ENCODE measurements at places on chromosomes 12 and 14.

DNA sequence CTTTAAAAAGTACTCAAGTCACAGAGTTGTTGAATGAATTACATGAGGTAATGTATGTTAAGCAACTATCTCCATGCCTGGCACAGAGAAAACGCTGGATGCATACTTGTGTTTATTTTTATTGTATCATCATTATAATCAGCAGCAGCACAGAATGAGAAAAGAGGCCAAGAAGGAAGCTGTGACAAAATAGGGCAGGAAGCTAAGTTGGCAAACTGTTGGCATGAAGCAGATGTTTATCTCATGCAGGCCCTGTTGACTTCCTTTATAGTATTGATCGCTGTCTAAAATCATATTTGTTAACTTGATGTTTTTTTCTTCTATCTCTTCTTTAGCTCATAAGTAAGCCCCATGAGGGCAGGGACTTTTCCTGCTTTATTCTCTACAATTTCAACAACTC is 466.6 kb downstream of the TRHDE start:
- DNase-seq, result no peak

DNA sequence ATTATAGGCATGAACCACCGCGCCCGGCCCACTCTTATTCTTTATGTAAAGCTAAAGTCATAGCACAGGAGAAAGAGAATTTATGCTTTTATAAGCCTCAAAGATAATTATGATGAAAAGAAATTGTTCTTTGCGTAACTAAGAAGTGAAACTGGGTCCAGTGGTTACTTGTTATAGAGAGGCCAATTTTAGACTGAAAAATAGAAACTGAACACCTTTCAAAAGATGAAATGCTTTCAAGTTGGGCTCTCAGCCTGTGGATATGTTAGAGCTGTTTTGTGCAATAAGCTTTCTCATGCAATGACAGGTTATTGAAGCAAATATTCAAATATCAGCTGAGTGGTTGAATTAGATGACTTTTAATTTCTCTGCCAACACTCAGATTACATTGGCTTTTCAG is 7.9 kb downstream of the TMEM253 start:
- no peak for DNase-seq

- no peak for DNase-seq
These were observed 20.7 kb downstream of the SLC7A7 start for GRCh38 chr14:22794551-22794951.

DNA sequence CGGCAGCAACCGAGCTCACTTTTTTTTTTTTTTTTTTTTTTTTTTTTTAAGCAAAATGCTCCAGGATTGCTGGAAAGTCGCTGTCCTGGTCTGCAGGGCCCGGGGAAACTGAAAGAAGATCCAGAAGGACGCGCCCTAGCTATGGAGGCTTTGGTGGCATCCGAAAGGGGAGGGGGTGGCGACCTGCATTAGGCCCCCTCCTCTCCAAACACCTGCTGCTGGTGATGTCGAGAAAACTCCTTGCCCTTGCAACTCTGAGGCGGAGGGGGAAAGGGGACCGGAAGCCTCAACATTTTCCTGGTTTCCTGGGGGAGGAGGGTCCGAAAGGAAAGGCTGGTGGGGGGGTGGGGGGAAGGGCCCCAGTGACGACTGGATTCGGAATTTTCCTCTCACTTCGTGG is 421.1 kb downstream of the VRK1 start:
- DNase-seq, result no peak

DNA sequence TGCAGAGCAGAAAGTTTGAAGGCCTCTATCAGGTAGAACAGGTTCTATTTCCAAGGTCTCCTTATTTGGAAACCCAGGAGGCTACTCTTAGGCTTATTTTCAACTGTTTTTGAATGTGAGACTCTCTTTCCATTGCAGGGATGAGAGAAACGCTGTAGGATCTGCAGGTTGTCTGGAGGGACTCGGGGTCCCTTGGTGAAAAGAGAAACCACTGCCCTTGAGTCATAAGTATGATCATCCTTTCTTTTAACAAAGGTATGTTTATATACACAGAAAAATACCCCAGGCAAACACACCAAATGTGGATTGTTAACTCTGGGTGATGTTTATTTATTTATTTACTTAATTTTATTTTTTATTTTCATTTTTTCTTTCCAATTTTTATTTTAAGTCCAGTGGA is 57.8 kb upstream of the MAX start:
- no peak for DNase-seq

DNA sequence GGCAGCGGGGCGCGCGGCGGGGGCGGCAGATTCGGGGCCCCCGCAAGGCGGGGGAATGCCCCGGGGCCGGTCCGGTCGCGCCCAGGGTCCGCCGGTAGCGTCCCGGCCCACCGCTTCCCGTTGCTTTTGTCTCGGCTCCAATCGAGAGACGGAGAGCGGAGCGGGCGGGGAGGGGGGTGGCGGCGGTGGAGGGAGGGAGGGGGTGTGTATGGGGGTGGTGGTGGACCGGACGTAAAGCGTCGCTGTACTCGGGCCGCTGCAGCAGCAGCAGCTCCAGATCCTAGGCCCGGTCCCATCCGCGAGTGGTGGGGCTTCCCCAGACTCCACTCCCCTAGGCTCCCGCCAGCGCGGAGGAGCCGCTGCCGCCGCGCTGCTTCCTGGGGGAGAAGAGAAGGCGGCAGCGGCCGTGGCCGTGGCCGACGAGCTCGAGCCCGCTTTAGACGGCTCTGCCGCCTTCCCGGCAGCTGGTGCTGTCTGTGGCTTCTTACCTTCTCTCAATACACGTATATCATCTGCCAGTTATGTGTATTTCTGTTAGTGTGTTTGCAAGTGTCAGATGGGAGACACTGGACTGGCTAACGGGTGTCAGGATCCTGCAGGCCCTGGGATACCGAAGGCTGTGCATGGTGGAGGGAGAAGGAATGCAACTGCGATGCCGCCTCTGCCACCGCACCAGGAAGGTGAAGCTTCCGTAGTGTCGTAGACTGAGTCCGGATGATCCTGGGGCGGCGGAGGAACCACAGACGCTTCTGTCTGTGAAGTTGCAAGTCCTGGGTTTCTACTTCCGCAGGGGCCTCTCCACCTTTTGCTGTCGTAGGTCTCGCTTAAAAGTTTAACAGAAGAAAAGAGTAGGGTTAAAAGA is 508 bp downstream of the CNOT2 start:
- peak; percentile 83 for DNase-seq

DNA sequence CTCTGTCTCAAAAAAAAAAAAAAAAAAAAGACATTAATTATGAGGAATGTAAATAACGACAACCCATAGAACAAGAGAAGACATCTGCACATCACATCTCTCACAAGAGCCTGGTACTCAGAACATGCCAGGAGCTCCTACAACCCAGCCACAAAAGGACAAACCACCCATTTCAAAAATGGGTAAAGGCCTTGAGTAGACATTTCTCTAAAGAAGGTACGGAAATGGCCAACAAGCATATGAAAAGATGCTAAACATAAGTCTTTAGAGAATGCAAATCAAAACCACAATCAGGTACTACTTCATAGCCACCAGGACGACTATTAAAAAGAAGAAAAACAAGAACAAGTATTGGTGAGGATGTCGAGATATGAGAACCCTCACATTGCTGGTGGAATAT is 13.3 kb downstream of the AMN start:
- DNase-seq, result no peak

GRCh38 chr12:121802843-121803698 is 738 bp upstream of the SETD1B start:
- DNase-seq, result peak; percentile 93

DNA sequence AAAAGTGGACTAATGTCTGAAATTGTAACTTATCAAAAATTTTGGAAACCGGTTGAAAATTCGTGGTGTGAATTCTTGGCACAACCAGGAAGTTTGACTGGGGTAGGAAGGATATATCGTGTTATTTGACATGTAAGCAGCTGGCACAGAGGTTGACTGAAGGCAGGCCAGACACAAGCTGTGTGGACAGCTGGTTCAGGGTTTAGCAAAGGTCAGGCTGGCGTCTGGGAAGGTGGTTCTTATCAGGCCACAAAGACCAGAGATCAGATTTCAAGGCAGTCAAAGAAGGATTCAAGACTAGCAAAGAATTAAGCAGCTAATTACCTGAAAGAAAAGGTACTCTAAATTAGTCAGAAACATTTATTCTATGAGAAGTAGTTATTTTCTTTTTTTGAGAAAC is 450.2 kb upstream of the MDGA2 start:
- DNase-seq, result no peak

GRCh38 chr12:24695657-24696329 is 253.1 kb downstream of the BCAT1 start:
- DNase-seq, result no peak

- DNase-seq, result no peak
These were observed 206.9 kb downstream of the TTC7B start for GRCh38 chr14:90609376-90609775.

DNA sequence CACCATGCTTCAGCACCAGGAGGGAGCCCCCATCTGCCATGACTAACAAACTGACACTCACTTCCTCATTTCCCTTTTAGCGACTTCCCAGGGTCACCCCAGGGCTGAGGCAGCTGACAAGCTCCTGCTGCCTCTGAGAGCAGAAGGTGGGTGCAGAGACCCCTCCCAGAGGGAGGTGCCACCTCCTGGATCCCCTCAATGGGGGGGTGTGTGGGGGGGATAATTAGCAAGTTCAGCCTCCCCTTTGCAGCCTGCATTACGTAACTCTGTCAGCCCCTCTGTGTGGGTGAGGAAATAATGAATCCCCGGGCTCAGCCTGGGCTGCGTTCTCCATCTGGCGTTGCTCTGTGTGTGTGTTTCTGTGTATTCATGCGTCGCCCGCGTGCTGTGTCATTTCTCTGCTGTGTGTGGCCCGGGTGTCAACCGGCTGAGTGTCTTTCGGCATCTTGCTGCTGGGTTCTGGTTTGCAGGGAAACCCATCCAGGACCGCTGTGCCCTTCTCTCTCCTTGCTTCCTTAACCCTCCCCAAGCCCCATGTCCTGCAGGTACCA is 28.0 kb downstream of the NOS1 start:
- DNase-seq, result no peak

DNA sequence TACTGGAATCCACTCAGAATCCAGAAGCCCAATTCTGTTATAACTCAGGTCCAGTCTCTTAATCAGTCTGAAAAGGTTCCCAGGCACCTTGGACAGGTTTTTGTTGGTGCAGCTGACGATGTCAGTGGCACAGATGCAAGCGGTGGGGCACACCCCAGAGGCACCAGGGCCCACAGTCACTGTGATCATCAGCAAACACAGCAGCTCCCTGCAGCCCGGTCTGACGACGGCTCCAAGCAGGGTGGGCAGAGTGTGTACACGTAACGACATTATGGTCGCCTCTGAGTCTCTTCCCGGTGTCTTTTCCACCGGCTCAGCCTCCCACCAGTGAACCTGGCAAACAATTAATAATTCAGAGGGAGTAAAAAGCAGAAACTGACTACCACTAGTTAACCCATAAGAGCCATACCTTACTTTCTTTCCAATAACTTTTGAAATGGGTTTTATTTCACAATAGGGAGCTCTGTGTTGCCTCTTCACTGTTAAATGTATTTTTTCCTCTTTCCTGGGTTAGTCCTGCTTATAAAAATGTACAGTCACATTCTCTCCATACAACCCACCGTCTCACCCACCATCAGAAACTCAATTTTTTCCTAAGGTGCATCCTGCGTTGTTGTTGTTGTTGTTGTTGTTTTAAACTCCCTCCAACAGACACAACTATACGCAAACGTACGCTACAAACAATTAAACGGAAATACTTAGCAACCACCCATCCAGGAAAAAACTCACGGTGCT is 521 bp upstream of the PCED1B start:
- peak; percentile 78 for DNase-seq

GRCh38 chr14:100372357-100373048 is 49.4 kb downstream of the SLC25A47 start:
- DNase-seq, result no peak

GRCh38 chr12:89760783-89761182 is 52.1 kb upstream of the ATP2B1 start:
- no peak for DNase-seq

- no peak for DNase-seq
These were observed 1071.0 kb downstream of the SLC6A15 start for GRCh38 chr12:83841620-83842019.

DNA sequence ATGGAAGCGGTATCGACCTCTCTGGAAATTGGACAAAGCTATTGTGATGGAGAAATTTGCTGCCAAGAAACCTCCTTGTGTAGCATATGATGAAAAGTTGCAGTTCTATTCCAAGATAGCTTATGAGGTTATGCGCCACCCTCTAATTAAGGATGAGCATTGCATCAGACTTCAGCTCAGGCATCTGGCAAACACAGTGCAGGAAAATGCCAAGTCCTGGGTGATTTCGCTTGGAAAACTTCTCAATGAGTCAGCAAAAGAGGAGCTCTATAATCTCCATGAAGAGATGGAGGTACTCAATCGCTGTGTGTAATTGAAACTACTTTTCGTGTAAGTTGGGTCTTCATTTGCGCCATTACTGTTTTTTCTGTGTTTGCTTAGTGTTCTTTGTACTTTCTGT is 51.2 kb downstream of the DNAH10 start:
- no peak for DNase-seq

- no peak for DNase-seq
These were observed 119.4 kb downstream of the SCARB1 start for GRCh38 chr12:124744273-124744640.

DNA sequence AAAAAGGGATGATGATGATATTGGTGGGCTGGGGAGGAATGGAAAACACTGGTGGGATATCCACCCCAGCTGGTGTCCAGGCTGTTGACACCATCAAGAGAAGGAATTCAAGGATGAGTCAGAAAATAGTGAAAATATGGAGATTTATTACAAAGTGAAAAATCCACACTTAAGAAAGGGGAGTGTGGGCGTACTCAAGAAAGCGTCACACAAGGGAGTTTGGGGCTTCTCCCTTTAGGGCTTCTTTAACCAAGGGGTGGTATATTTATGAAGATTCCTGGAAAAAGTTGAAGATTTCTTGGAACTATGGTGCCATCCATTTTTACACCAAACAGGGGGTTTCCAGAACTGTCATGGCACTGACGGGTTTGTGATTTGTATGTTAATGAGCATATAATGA is 63.1 kb upstream of the ARID2 start:
- DNase-seq, result no peak

DNA sequence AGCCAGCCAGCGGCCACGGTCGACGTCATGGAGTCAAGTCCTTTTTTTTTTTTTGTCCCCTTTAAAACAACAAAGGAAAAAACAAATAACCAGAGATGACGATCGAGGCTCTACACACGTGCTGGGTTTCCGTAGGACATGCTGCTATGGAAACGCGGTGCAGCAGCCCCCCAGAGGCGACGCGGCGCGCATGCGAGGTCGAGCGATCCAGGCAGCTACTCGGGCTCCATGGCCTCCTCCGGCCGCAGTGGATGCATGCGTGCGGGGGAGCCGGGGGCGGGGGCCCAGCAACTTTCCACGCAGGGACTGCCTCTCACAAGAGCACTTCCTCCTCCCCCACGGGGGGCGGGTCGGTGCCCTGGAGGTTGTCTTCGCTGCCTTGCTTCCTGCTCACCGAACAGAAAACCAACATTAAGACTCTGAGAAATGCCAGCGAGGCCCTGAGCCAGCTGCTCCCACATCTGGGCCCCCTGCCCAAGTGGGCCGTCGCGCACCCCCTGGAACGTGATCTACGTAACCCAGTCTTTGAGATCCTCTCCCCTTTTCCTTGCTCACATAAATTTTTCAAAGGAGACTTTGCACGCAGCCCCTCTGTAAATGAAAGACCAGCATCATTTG is 30.7 kb downstream of the P2RX4 start:
- DNase-seq, result peak; percentile 98

- DNase-seq, result no peak
These were observed 84.0 kb upstream of the PRICKLE1 start for GRCh38 chr12:42673535-42673934.

GRCh38 chr14:21449899-21450216 is 6.1 kb downstream of the CHD8 start:
- DNase-seq, result no peak

Measured in naive thymus-derived CD8-positive, alpha-beta T cell (primary cell).